ENCODE measurements at places on chromosomes 5 and 9.

- no peak for DNase-seq
Measured at GRCh38 chr5:163534492-163535094, 29.2 kb downstream of the MAT2B start.

- no peak for DNase-seq
Measured at GRCh38 chr9:3906437-3907213, 380.8 kb upstream of the RFX3 start.

DNA sequence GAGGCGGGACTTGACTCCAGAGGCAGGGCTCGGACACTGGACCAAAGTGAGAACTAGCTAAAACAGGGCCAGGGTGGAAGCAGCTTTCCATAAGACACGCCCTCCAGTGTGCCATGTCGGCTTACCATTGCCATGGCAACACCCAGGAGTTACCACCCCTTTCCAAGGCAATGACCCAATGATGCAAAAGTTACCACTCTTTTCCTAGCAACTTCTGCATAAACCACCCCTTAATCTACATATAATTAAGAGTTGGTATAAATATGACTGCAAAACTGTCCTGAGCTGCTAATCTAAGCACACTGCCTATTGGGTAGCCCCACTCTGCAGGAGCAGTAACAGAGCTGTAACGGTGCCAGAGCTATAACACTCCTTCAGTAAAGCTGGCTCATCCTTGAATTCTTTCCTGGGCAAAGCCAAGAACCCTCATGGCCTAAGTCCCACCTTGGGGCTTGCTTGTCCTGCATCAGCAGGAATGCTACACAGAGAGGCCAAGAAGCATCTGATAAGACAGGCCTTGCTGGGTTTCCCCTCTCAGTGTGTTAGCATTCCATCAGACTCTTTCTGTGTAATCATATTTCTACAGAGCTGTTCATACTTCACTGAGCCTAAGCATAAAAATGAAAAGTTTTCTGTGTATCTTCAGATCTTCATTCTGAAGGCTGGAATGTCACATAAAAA lies 262.7 kb upstream of the KLF9 start:
- DNase-seq: no peak

DNA sequence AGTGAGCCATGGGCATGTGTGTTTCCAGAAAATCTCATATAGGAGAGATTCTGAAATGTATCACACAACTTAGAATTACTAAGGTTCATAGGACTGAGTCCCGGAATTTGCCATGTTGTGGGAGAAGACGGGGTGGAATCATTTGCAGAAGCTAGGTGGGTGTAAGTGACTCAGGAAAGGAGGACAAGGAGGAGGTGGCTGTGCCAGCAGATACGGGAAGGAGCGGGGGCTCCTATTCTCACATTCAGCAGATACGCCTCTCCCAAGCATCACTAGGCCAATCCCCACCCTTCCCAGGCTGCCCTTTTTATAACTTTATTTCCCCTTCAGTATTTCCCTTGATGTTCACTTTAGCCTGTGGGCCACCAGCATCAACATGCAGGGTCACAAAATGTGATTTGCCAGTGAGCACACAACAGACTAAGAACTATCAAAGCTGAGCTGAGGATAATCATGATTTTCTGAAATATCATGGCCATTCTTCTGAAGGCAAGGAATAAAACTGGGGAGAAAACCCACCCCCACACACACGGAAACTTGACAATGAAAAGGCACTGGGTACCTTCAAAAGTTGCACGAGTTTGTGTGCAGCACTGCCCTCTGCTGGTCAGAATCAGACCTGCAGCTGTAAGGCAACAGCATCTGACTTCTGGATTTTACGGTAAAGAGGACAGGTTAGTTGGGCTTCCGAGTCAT lies 133.2 kb downstream of the MTX3 start:
- peak; percentile 74 for DNase-seq

GRCh38 chr5:167785106-167785505 lies 506.3 kb upstream of the WWC1 start:
- no peak for DNase-seq

- no peak for DNase-seq
Measured at GRCh38 chr9:112719696-112720095, 1.8 kb upstream of the INIP start.

DNA sequence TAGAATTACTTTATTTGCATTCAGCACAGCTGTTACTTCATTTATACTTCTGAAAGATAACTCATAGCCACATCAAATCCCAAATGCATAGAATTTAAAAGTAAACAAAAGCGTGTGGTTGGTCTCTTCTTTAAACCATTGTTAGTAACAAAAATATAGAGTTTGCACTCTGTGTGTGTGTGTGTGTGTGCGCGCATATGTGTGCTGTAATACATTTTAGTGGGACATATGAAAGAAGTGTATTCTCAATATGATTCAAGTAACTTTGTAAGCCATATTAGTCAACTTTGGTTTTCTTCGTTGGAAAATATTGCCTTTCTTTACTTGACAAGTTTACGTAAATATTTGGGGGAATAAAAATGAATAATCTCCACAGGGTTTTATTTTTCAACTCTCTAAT lies 106.1 kb upstream of the PRRC1 start:
- no peak for DNase-seq

DNA sequence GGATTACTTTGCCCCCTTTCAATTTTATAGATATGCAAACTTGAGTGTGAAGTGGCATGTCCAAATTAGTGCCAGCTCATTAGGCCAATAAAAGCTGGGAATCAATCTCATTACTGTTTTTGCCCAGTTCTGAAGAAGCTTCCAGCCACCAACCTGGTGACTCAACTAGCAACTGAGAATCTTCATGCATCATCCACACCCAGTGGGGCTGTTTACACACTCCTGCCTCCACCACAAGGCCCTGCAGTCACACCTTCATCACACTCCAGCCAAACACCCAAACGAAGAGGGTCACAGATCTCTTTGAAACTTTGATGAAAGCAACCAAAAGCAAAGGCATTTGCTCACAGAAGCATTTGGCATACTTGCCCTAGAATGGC lies 41.3 kb upstream of the S1PR3 start:
- DNase-seq: no peak

GRCh38 chr5:218457-219291 lies 554 bp downstream of the SDHA start:
- no peak for DNase-seq

DNA sequence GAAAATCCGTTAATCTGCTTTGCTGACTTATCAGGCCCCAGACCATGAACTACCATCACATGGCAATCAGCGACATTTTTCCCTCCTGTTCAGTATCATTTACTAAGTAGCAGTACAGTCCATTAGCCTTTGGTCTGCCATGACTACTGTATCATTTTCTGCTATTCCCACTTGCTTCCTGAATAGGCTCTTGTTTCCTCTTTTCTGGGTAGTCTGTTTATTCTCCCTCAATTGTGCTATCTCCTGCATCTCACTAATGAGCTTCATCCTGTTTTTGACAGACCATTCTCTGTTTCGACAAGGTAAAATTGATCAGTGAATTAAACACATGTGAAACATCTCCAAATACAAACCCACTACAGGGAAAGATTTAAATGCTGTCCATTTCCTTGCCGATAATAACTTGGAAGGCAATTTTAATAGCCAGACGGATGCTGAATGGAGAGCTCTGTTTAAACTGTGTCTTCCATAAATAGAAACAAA lies 263.5 kb upstream of the ANKRD55 start:
- DNase-seq: no peak

GRCh38 chr5:9479990-9480389 lies 65.9 kb downstream of the SEMA5A start:
- DNase-seq: no peak

- DNase-seq: no peak
Measured at GRCh38 chr5:178349075-178349511, 116.5 kb upstream of the PHYKPL start.
